Kidney tubule cell (primary cell): ENCODE measurements at places on chromosomes 3 and 15.

GRCh38 chr15:100114571-100114970 lies 227.2 kb downstream of the ADAMTS17 start:
- peak; percentile 35 for DNase-seq

DNA sequence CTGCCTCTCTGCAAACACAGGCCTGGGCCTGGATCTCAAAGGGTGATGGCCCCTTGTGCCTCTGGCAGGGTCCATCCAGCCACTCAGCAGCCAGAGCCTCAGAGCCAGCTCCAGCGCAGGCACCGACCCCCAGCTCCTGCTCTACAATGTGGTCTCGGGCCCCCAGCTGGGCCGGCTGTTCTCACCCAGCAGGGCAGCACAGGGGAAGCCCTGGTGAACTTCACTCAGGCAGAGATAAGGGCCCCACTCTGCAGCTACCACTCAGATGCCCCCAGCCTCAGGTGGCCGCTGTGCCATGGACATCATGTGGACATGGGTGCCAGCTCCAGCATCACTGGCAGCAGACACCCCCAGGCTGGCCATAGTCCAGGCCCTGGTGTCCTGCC lies 173.1 kb downstream of the TBC1D2B start:
- no peak for DNase-seq

DNA sequence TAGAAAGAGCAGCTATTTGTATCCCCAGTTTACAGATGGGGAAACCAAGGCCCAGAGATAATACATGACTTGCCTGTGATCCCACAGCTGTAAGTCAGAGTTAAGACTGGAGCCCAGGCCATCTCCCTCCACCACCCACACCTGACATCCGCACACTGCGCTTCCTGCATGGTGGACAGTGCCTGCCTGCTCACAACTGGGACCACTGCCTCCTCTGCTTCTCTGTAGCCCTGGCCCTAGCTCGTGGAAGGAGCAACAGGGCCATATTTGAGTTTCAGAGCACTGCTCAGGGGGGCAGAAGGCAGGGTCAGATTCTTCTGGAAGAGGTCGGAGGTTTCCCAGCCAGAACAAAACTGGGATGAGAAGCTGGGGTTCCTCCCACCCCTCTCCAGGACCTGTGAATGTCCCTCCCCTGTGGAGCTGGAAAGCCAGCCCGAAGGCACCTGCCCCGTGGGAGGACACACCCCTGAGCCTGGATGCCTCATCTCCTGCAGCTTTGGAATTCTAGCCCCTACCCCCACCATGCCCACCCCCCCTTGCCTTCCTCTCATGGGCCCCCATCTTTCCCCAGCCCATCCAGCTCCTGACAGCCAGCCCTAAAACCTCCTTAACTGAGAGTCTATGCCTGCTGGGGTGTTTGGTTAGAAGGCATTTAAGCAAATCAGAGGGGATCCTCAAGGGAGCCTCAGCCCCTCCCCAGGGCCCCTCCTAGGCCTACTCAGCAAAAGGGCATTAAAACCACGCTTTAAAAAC lies 100.1 kb downstream of the TPRA1 start:
- DNase-seq: no peak

GRCh38 chr3:184734903-184735701 lies 23.2 kb upstream of the MAGEF1 start:
- DNase-seq: no peak

DNA sequence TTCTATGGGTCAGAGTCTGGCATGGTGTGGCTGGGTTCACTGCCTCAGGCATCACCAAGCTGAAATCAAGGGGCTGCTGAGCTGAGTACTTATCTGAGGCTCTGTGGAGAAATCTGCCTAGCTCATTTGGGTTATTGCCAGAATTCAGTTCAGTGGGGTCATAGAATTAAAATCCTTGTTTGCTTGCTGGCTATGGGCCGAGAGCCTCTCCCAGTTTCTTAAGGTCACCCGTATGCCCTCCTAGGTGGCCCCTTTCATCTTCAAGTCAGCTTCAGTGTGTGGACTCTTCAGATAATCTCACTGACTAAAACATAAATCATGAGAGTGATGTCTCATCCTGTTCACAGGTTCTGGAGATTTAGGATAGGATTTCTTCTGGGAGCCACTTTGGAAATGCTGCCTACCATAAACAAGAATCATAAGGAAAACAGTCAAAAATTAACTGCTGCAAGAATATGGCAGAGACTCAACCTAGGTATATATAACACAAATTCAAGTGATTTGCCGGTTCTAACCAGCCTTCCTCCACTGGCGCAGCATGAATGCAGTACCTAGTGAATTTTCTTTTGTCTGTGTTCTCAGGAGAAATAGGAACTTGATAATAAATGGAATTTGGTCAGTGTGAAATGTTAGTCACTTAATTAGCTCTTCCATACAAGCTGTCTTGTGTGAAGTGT lies 5.3 kb downstream of the CP start:
- no peak for DNase-seq

DNA sequence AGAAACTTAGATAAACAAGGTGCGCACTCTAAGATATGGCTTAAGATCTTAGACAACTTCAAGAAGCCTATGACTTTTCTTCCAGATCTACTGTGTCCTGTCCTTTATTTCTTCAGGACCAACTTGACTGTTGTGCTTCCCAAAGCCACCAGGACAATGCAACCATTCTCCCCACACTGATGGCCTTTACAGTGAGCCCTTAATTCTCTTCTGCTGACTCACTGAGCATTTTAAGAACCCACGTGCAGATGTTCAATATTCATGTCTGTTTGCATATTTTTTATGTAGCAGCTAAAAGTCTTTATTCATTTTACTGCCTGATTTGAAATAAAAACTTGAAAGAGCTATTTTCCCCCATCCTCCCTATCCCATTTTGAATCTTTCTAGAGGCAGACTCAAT lies 103.3 kb upstream of the SLC2A2 start:
- peak; percentile 47 for DNase-seq

DNA sequence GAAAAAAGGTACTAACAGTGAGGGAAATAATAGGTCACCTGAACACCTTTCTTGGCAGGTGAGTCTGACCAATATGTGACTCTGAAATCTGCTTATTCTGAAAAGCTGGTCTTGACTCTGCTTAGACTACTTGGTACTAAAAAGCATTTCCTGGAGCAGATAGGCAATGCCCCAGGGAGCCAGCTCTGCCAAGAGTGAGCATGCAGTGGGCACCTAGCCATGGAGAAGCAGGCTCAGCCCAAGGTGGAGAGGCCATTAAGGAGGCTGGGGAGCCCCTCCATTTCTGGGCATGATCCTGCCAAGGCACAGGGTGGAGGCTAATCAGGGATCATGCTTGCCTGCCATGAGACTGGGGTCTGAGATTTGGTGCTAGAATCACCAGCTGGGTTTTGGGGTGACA lies 1.6 kb upstream of the LTF start:
- no peak for DNase-seq

DNA sequence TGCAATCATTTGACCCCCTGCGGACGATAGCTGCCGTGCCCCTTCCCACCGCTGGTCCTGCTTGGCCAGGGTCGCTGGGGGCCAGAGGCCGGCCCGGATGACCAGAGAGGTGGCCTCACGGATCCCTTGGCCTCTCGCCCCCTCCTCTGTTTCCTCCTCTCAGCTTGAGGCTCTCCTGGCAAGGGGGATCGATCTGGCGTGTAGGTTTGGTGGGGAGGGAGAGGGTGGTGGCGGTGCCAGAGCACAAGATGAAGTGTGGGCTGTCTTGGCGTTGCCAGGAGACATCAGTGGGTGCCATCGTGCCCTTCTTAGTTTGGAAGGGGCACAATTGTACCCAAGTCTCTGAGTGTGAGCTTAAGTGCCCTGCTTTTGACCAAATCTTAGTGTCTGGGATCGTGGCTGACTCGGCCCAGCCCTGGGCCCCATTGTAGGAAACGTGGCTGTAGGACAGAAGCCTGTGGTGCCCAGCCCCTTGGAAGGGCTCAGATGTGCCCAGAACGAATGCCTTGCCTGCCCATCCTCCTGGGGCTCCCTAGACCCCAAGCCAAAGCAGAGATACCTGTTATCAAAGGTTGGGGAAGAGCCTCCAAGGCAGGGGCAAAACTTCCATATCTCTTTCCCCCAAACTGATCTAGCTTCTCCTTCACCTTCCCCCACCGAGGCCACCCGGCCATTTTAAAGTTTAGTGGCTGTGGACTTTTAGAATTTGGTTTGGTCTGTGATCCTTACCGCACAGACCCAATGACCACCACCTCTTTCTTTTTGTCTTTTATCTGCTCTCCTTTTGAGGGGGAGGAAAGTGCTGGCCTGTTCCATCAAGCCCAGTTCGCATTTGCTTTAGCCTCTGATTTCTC lies 14.4 kb downstream of the NR2F2 start:
- peak; percentile 22 for DNase-seq

DNA sequence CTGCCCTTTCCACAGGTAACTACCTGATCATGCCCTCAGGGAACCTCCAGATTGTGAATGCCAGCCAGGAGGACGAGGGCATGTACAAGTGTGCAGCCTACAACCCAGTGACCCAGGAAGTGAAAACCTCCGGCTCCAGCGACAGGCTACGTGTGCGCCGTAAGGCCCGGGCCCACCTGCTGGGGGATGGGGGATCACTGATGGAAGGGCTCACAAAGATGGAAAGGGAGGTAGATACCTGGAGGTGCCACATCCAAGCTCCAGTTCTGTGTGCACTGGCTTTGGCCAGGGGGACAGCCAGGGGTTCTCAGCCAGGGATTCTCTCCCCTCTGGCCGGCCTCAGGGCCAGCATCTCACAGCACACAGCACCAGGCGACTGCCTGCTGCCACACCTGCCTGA lies 59.4 kb downstream of the BOC start:
- no peak for DNase-seq

DNA sequence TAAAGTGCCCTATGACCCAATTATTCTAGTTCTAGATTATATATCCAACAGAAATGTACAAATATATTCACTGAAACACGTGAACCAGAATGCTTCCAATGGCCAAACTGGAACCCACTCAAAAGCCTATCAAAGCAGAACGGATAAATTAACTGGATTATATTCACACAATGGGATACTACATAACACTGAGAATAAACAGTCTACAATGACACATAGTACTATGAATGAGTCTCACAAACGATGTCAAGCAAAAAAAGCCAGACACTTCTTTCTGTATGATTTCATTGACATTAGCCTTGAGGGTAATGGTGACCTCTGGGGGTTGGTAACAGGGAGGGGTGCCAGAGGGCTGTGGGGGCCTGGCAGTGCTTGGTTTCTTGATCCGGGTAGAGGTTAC lies 50.9 kb upstream of the HACD2 start:
- no peak for DNase-seq

- no peak for DNase-seq
These were observed 31.3 kb downstream of the NOX5 start for GRCh38 chr15:69045802-69046201.

DNA sequence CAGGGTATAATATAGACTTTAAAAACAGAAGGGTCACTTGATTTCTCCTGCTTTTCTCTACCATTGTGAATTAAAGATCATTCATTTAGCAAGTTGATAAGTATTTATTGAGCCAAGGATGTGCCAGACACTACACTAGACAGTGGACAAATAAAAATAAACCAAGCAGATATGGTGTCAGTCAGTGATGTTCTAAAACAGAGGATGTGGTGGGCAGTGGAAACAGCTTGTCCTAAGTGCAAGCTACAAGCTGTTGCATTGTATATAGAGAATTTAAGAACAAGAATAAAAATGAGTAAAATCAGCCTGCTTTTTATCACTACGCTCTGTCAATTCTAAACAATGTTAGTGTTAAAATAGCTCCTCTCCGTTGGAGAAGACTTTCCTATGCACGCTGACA lies 637.3 kb upstream of the GRM7 start:
- no peak for DNase-seq

DNA sequence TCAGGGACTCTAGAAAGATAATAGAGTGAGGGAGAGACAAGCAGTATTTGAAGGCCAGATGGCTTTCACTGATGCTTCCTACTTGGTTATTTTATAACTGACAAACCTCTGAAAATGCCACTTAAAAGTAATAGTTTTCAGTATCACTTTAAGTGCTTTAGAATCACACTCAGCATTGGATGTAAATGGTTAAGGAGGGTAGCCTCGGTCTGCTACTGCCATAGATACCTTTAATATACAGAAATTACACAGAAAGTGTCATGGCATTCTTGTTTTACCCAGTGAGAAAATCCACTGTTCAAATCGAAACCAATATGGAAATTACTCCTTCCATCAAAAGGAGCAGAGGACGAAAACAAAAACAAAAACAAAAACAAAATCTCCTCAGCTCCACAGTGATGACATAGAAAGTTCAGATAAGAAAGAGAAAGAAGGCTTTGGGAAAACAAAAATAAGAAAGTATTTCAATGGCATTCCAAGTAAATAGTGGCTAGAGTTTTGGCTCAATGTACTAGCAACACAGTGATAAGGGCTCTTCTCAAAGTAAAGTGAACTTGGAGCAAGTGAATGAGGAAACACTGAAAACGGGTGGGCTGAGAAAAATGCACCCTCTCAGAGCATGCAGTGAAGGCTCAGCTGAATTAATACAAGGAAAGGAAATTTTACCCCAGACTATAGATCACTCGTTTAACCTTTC lies 43.2 kb upstream of the CD47 start:
- DNase-seq: no peak

DNA sequence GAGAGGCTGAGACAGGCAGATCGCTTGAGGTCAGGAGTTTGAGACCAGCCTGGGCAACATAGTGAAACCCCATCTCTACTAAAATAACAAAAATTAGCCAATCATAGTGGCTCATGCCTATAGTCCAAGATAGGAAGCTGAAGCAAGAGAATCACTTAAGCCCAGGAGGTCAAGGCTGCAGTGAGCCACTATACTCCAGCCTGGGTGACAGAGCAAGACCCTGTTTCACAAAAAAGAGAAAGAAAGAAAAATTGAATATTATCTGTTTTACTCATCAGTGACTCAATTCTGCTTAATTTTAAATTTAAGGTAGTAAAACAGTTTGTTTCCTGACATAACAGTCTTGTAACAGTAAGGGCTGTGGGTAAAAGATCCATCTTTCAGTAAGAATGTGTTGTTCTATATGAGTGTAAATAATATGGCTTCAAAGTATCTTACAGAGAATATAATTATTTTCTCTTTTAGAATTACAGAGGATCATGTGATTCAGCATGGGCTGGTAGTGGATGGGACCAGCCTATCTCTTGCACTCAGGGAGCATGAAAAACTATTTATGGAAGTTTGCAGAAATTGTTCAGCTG lies 85.8 kb downstream of the ATP11B start:
- no peak for DNase-seq

GRCh38 chr3:84738086-84738485 lies 220.7 kb upstream of the CADM2 start:
- DNase-seq: no peak

DNA sequence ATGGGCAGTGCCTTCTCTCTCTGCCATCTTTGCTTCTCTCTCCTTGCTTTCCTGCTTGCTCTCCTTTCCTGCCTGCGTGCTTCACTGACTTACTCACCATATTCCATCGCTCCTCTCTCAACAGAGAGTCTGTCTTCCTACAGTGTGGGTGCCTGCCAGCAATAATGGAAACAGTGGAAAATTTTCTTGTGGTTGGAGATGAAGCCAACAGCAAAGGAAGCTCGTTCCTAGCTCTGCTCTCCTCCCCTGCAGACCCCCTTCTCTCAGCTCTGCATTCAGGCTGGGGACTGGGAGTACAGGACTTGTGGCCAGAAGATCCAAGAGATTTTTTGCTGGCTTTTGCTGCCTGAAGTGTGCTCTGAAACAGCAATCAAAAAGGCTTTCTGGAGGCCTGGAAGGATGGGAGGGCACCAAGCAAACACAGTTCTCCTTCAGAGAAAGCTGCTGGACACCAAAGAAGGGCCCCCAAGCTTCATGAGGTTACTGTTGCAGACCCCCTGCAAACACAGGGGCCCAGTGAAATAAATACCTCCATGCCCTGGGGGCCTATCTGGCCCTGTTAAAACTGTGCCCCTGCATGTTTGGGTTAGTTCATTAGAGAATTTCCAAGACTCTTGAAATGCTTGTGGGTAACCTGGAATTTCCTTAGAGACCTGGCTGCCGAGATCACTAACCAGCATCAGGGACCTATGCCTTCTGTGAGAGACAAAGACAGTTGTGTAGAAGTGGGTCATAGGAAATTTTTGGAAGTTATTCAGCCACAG lies 149.9 kb upstream of the RASGRP1 start:
- peak; percentile 94 for DNase-seq
